ENCODE measurements at places on chromosomes 12 and 14.

GRCh38 chr12:25058658-25059058, 109.8 kb upstream of the BCAT1 start:
- no peak for DNase-seq

DNA sequence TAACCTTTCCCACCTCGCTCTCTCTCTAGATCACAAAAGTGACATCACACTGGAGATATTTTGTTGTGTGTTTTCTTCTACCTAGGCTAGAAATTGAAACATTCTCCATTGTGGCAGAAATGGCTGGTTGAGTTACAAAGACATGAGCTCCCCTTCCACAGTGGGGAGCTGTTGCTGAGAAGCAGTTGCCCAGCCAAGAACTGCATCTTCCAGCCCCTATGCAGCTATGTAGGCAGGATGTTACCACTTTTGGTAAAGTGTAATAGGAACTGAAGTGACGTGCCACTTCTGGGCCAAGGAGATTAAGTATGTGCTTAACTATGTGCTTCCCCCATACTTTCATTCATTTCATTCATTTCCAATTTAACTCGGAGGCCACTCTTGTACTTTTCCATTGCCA, 138.7 kb upstream of the E2F7 start:
- DNase-seq, result no peak

GRCh38 chr12:73158341-73158740, 886.2 kb downstream of the TRHDE start:
- no peak for DNase-seq

DNA sequence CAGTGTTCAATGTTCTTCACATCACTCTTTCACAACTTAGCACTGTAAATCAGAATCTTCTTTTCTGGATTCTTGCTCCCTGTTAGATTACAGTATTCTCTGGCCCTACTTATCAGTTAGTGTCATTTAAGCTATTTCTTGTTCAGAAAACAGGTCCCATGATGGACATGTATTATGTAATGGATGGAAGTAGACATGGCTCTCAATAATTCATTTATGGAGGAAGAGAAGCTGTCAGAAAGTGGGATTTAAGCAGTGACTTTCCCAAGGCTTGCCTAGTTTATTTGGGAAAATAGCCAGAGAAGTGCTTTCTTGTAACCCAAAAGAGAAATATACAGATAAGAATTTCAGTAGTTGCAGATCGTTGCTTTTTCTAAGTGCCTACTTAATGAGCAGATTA, 1.6 kb downstream of the ERC1 start:
- DNase-seq, result peak; percentile 66

- DNase-seq, result peak; percentile 21
Measured at GRCh38 chr14:103692159-103692558, 23.1 kb downstream of the XRCC3 start.

DNA sequence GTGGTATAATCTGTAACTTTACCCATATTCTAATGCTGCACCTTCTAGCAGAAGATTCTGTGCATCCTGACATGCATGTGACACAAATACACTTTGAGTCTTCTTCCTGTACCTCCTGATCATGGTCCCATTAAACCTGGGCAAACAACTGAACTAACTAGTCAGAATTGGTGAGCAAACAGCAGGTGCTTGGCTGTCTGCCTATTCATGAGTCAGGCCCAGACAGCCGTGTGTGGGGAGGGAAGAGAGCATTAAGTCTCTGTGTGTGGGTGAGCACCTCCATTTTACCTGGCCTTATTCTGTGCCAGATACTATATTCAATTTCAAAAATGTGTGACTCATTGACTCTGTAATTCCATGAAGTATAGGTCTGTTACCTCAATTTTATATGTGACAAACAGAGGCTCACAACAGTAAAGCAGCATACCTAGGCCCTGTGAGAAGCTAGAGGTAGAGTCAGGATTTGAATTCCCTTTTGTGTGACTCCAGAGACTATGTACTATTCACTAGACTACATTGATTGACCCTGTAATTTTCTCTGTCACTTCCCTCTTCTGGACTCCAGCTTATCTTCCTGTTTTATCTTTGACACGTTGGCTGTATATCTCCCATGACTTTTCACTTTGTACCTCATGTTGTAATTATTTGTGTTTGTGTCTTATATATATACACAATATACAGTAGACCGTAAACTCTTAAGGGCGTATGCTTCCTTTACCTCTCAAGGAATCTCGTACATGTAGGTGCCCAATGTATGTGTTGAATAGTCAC, 32.2 kb downstream of the SUSD6 start:
- peak; percentile 55 for DNase-seq

GRCh38 chr12:102372087-102372486, 108.3 kb downstream of the IGF1 start:
- DNase-seq, result no peak

DNA sequence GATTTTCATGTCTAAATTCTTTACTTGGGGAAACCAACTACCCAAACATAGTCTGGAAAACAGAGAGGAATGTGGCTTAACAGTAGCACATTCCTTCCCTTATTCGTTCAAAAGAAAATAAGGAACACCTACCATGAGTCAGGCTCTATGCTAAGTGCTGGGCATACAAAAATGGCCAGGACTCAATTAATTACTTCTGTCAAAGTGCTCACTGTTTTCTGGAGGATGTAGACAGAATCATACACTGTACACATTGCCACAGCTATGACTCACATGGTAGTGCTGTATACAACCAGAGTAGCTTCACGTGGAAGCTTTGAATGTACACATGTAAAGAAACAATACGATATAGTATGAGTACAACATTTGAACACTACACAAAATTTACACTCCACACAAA, 50.1 kb downstream of the SLC25A21 start:
- DNase-seq, result no peak

GRCh38 chr12:108115123-108116121, 13.7 kb upstream of the WSCD2 start:
- DNase-seq, result no peak

- DNase-seq, result no peak
Measured at GRCh38 chr12:3179731-3180130, 102.6 kb downstream of the TSPAN9 start.

GRCh38 chr14:34989762-34990161, 7.0 kb downstream of the SRP54 start:
- no peak for DNase-seq

DNA sequence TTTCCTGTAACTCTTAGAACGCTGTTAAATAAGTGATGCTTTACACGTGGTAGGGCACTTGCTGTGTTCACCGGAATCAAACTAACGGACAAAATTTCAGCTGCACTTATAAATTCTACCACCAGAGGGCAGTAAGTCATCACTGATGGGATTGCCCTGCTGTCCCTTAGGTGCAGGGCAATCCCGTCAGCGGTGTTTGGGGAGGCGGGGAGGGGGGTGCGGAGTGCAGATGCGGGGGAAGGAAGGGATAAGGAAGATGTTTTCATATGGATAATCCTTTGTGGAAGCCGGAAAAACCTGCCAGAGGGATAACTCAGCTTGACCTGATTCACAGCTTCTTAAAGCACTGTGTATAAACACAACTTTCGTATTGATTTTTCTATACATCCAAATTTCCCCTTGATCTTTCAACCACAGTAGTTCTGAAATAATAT, 21.7 kb upstream of the SLC10A1 start:
- peak; percentile 87 for DNase-seq

- DNase-seq, result peak; percentile 55
Measured at GRCh38 chr12:38328306-38328895, 11.8 kb downstream of the ALG10B start.

- DNase-seq, result no peak
Measured at GRCh38 chr12:8077207-8077606, 4.9 kb upstream of the NECAP1 start.

- no peak for DNase-seq
Measured at GRCh38 chr14:60116181-60116580, 24.5 kb downstream of the PCNX4 start.

- no peak for DNase-seq
Measured at GRCh38 chr12:27345376-27345775, 12.7 kb downstream of the BMAL2 start.
